LHCN-M2 (cell line): ENCODE measurements at places on chromosomes 1 and 21. TPM values are rescaled to one million over a fixed set of nuclear protein-coding genes. Genes with fewer than 3 reads are reported as not detected.
A peak's percentile ranks its signal among the peaks of the same experiment; 100 is the strongest.

DNA sequence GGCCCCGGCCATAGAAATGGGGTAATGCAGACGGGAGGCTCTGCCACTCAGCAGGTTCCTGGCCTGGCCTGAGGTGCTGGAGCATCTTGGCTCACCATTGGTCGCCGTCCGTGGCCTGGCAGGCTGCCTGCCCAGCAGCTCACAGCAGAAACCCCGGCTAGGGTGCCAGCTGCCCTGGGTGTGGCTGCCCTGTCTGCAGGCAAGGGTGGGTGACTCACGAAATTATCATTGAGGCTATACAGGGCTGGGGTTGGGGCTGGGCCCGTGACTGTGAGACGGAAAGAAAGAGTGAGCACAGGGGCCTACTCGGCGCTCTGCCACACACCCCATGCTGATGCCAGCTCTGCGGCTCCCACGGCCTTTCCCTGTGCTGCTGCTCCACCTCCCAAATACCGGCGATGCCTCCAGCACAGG lies 8.0 kb upstream of the PKP1 start:
- peak; percentile 97 for DNase-seq

DNA sequence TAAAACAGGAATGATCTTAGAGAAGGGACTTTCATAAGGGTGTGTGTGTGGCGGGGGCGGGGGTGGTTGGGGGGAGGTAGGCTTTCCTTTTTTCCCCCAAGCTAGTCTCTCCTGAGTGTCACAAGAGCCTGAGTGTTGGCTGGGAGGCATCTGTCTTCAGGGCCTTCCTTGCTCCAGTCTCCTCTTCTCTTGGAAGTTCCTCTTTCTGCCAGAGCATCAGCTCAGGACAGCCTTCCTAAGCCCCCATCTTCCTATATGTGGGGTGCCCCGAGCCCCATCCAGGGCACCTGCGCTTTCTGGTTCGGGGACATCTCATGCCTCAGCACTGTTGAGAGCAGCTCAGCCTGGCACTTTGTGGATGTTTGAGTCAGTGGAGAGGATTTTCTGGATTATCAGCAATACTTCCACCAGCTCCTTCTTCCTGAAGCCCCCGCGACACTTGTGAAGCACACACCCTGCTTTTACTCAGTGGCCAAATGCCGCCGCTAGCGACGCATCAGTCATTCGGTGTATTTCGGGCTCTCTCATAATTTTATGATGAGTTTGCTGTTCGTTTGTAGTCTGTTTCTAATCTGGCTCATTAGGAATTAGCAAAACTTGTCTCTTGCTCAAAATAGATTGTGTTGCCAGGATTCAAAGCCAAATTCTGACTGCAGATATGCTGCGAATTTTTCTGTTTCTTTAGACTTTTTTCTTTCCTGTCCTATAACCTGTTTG lies 61.7 kb downstream of the GALNT2 start:
- DNase-seq: no peak

DNA sequence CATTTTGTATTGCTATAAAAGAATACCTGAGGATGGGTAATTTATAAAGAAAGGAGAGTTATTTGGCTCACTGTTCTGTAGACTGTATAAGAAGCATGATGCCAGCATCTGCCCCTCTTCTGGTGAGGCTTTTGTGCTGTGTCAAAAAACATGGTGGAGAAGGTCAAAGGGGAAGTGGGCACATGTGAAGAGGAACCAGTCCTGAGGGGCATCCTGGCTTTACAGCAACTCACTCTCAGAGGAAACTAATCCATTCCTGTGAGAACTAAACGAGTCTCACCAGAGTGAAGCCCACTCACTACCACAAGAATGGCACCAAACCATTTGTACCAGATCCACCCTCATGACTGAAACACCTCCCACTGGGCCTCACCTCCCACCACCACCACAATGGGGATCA lies 18.8 kb upstream of the SELP start:
- DNase-seq: no peak

GRCh38 chr1:212247179-212247721 lies 38.0 kb upstream of the PPP2R5A start:
- peak; percentile 29 for DNase-seq

The LGR6 gene
- total RNA-seq: not detected in 2 replicates

The CD48 gene
- total RNA-seq: not detected in 2 replicates

GRCh38 chr1:65458730-65459396 lies 38.4 kb downstream of the LEPR start:
- peak; percentile 43 for DNase-seq

The NADK gene
- 56.4 and 61.7 TPM in 2 replicates for total RNA-seq

The GLIS1 gene
- total RNA-seq: 3.7 and 4.6 TPM in 2 replicates

The VWA5B1 gene
- total RNA-seq: not detected in 2 replicates

The RNF186 gene
- total RNA-seq: not detected in 2 replicates

DNA sequence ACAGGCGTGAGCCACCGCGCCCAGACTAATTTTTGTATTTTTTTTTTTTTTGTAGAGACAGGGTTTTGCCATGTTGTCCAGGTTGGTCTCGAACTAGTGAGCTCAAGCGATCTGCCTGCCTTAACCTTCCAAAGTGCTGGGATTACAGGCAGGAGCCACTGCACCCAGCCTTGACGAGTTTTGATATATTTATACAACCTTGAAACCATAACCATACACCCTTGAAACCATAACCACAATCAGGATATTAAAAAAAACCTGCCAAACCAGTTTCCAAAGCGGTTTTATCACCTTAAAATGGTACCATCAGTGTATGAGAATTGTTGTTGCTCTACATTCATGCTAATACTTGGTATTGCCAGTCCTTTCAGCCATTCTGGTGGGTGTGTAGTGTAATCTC lies 3.7 kb upstream of the PHACTR4 start:
- DNase-seq: no peak

The S100A3 gene
- total RNA-seq: 37.5 and 55.5 TPM in 2 replicates
